IMR-90 (cell line): ENCODE measurements at places on chromosomes 1 and 21. TPM values are rescaled to one million over a fixed set of nuclear protein-coding genes. Genes with fewer than 3 reads are reported as not detected.

Gene LAPTM5
- under 0.01 TPM in 1 of 2 replicates, not detected in the other for total RNA-seq

- peak; percentile 71 for DNase-seq
These were observed 405.1 kb upstream of the ADAMTS5 start for GRCh38 chr21:27371975-27372331.

GRCh38 chr1:28640766-28641165, 2.1 kb downstream of the TAF12 start:
- peak; percentile 9 for DNase-seq

Gene PADI3
- not detected in 2 replicates for total RNA-seq

- DNase-seq = peak; percentile 65
These were observed 38.2 kb upstream of the USH2A start for GRCh38 chr1:216461466-216461865.

- no peak for DNase-seq
These were observed 108.9 kb upstream of the POGK start for GRCh38 chr1:166730299-166730888.

DNA sequence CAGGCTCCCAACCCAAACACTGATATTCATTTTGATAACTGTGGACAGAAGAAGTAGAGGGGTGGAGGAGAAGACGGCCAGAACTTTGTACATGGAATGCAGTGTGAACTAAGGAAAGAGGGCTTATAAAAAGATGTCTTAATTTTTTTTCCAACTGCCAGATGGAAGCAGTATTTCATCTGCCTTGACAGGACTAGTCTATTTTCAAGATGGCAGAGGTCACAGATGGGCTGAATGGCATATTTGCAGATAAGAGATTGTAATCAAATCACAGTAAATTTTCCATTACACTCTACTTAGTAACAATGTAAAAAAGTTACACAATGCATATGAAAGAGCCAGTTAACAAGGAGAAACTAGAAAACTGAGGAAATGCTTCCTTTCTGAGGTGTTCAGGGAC, 246.8 kb upstream of the FMN2 start:
- no peak for DNase-seq

Gene TXNIP
- total RNA-seq = 60.0 and 77.2 TPM in 2 replicates

- DNase-seq = no peak
These were observed 66.3 kb downstream of the RAVER2 start for GRCh38 chr1:64811131-64811530.

- DNase-seq = peak; percentile 2
These were observed 81.4 kb downstream of the ASTN1 start for GRCh38 chr1:177082855-177083693.

GRCh38 chr1:245986404-245987218, 520.5 kb downstream of the SMYD3 start:
- peak; percentile 88 for DNase-seq

DNA sequence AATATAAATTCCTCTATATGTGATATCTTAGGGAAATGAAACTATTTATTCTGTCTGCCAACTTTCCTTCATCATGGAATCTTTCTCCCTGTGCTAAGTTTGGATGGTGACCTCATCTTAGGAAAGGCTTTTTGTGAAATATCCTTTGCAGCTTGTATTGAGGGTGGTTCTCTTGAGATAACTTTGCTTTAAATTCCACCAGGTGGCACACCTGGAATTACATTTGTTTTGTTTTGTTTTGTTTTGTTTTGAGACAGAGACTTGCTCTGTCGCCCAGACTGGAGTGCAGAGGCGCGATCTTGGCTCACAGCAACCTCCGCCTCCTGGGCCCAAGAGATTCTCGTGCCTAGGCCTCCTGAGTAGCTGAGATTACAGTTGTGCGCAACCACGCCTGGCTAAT, 7.6 kb upstream of the CD1A start:
- DNase-seq = no peak

Gene KIF26B
- 0.54 and 0.83 TPM in 2 replicates for total RNA-seq

DNA sequence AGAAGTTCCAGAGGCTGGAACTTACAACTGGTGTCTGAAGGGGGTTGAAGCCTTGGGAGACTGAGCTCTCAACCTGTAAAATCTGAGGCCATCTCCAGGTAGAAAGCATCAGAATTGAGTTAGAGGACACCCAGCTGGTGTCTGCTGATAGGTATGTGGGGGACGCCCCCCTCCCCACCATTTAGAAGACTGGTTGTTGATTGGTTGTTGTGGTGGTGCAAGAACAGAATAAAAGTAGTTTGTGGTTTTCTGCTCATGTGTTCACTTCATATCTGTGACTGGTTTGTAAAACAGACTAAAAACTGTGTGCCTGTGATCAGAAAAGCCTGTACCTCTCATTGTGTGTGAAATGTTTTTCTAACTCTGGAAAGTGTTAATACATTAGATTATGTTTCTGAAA, 33.2 kb upstream of the PDE4B start:
- DNase-seq = no peak

Gene ELOVL1
- 66.4 and 88.9 TPM in 2 replicates for total RNA-seq

Gene ATP6V1G3
- not detected in 2 replicates for total RNA-seq

- no peak for DNase-seq
These were observed 2.8 kb upstream of the C1orf162 start for GRCh38 chr1:111471012-111471411.

DNA sequence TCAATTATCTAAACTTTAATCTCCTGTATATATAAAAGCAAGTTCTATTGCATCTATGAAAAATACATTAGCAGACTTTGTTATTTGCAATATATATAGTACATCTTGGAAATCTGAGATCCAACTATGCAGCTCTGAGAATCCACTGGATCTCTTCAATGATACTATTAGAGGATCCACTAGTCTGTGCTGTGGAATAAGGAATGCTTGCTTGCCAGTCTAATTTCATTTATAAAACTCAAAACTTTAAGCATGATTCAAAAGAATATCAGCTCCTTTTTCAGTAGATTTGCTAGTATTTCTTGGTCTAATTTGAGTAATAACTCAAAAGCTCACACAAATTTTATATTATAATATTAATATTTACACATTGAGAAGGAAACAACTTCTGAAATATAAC, 115.1 kb downstream of the SPATA6 start:
- DNase-seq = no peak

GRCh38 chr1:241186716-241187115, 170.3 kb downstream of the RGS7 start:
- no peak for DNase-seq

DNA sequence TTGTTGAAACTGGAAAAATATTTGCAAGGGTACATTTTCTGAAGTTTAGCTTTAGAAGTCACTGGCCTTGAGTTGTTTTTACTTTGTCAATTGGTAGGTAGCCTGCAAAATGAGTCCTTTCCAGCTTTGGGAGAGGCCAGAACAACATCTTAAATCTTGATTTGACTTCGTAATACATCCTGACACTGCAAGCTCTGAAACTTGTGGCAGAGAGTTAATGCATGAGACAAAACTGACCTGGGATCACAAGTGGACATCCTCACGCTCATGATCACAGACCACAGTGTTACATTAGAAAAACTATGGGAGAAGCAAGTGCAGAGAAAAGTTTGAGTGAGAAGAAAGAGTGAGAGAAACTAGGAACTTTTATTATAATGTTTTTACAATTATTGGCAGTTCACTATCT, 550.9 kb downstream of the USP25 start:
- DNase-seq = no peak

DNA sequence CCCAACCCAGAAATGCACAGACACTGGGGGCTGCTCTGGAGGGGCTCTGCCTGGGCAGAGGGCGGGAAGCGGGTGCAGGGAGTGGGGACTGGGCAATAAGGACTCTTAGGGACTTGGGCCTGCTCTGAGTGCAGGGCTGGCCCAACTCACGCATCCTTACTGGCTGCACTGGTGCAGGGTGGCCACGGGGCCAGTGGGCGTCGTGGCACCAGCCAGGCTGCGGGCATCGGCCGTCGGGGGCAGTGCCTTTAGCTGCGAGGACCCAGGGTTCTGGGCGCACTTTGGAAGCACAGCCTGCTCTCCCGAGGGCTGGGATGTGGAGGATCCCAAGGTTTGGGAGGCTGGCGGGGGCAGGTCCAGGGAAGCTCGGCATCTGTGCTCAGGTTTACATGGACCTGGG, 27.1 kb upstream of the TTLL10 start:
- no peak for DNase-seq

Gene AKNAD1
- 0.18 and 0.28 TPM in 2 replicates for total RNA-seq

Gene WNT3A
- total RNA-seq = not detected in 2 replicates

- no peak for DNase-seq
These were observed 4.1 kb downstream of the OLFML3 start for GRCh38 chr1:113983391-113983790.

Gene SLC5A3
- total RNA-seq = 9.9 and 15.6 TPM in 2 replicates

Gene MATN1
- total RNA-seq = 0.56 TPM in 1 of 2 replicates, not detected in the other

Gene OR2AK2
- total RNA-seq = not detected in 2 replicates

Gene CA6
- total RNA-seq = not detected in 2 replicates

DNA sequence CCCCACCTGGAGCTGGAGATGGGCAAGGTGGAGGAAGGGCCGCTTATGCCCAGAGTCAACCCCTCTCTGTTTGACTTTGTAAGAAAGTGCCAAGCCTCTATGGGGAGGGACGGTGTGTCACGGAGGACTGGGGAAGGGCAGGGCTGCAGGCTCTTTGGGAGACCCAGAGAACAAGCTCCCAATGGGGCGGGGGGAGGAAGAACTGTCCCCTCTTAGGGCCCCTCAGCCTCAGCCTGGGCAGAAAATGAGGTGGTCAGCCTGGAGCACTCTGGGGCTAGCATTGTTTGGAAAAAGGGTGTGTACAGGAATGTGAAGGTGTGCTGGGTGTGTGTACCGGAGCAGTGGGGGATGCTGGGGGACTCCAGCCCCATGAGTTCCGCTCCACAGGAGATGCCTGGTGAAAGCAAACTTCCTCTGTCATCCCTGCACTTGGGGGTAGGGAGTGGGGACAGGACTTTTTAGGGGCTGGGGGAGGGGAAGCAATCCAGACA, 1.2 kb upstream of the INAVA start:
- DNase-seq = no peak

Gene NDUFS2
- total RNA-seq = 85.5 and 122 TPM in 2 replicates

Gene SPRR2E
- total RNA-seq = not detected in 2 replicates

GRCh38 chr1:221696718-221697461, 45.0 kb downstream of the DUSP10 start:
- DNase-seq = no peak

- DNase-seq = no peak
These were observed 3.4 kb upstream of the SLFNL1 start for GRCh38 chr1:41024953-41025352.

- no peak for DNase-seq
These were observed 44.8 kb downstream of the URB1 start for GRCh38 chr21:32347977-32348376.

GRCh38 chr1:183214021-183214970, 28.2 kb downstream of the LAMC2 start:
- no peak for DNase-seq
